ENCODE measurements at places on chromosomes 5 and 9. TPM values are rescaled to one million over a fixed set of nuclear protein-coding genes. Genes with fewer than 3 reads are reported as not detected.
A peak's percentile ranks its signal among the peaks of the same experiment; 100 is the strongest.

NIPAL4 gene
- total RNA-seq, result 10.1 TPM

IER5L gene
- 1.6 TPM for total RNA-seq

ROPN1L gene
- not detected for total RNA-seq

FGF1 gene
- not detected for total RNA-seq

TMEM215 gene
- not detected for total RNA-seq

PDE6A gene
- not detected for total RNA-seq

SHB gene
- 1.2 TPM for total RNA-seq

ACTBL2 gene
- not detected for total RNA-seq

LRRC26 gene
- not detected for total RNA-seq

MSMP gene
- 0.45 TPM for total RNA-seq

FOXI1 gene
- total RNA-seq, result not detected

QRFP gene
- not detected for total RNA-seq

CRHBP gene
- 0.38 TPM for total RNA-seq

JAKMIP2 gene
- 0.17 TPM for total RNA-seq

PCDHGA12 gene
- total RNA-seq, result not detected

ZFP2 gene
- total RNA-seq, result 0.26 TPM

CNTNAP3 gene
- not detected for total RNA-seq

DNA sequence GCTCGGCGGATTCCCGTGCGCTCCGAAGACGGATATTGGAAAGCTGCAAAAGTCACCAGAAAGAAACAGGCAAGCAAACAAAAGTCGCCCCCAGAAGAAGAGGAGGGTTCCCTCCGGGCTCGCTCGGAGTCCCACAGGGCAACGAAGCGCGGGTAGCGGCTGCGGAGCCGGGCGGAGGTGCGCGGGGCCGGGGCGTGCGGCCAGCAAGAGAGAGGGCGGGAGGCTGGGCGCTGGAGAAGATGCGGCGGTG lies at the start of gene FBN2:
Gene FBN2 (minus strand): TSS at position 246 of the 250 bp plus-strand sequence. CDS start 642 bp downstream, outside the sequence.
- DNase-seq, result no peak

GRCh38 chr5:174688441-174689354 lies 35.7 kb upstream of the MSX2 start:
- no peak for DNase-seq

- DNase-seq, result no peak
These were observed 103.8 kb downstream of the MAP1B start for GRCh38 chr5:72210888-72211678.

- DNase-seq, result peak; percentile 28
These were observed 498 bp downstream of the ZNF367 start for GRCh38 chr9:96417661-96418082.

GRCh38 chr9:16597136-16597535 lies 273.3 kb downstream of the BNC2 start:
- no peak for DNase-seq

DNA sequence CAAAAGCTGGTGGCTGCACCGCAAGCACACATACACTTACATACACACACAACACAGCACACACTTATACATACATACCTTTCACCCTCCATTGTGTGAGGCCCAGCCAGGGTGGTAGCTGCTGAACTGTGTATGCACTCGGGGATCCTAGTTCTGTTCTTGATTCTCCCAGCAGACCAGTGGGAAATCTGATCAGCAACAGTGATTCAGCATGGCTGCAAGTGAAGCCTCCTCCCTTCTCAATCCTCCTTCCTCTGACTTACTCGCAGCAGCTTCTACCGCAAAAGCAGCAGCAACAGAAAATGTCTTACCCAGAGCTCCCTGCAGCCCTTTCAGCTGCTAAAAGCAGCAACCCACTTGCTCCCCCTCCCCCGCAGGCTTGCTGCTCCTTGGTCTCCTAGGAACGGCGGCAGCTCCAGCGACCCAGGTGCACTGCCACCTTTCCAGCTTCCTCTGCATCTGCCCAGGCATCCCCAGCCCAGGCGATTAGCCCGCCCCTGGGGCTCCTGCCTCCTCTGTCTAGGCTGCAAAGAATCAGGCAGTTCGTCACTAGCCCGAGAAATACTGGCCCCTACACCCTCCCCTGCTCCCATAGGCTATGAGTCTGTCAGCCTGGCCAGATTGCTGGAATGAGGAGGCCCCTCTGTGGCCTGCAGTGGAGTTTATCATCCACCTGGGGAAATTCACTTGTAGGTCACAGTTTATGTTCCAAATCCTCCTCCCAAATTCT lies at the start of gene KLHL3:
Gene KLHL3 (minus strand): TSS at position 535 of the 730 bp plus-strand sequence. CDS start 443 bp downstream, at position 92.
- DNase-seq, result peak; percentile 53

DNA sequence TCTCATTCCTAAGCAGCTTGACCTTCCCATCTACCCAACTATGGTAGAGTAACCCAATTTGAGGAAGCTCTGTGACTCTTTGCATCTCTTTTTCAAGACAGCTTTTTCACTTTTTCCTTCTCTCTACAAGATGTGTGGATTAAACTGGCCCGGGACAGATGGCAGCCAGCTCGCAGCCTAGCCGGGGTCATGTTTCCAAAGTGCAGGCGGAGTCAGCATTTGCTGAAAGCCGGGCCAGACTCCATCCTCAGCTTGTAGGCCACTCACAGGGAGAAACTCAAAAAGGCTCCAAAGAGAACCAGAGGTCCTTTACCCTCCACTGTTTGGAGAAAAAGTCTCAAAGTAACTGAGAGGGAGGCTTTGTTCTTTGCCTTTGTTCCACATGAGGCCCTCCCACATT lies 286.8 kb upstream of the PANK3 start:
- DNase-seq, result no peak

DNA sequence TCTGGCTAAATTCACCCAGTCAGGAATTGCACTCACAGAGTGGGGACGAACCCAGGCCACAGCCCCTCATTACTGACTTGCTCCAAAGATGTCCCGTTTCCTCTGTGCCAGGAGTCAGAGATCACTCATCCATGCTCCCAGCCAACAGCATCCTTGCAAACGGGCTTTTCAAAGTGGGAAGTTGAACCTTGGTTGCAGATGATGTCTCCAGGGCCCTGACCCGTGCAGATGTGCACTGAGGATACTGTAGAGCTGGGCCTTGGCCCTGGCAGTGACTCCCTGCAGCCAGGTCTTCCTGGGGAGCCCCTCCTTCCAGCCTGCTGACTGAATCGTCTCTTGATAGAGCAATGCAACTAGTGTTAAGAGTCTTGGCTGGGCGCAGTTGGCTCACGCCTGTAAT lies 22.3 kb downstream of the TCF7 start:
- DNase-seq, result peak; percentile 20

- no peak for DNase-seq
These were observed 54.4 kb downstream of the IRX2 start for GRCh38 chr5:2697041-2697440.

DNA sequence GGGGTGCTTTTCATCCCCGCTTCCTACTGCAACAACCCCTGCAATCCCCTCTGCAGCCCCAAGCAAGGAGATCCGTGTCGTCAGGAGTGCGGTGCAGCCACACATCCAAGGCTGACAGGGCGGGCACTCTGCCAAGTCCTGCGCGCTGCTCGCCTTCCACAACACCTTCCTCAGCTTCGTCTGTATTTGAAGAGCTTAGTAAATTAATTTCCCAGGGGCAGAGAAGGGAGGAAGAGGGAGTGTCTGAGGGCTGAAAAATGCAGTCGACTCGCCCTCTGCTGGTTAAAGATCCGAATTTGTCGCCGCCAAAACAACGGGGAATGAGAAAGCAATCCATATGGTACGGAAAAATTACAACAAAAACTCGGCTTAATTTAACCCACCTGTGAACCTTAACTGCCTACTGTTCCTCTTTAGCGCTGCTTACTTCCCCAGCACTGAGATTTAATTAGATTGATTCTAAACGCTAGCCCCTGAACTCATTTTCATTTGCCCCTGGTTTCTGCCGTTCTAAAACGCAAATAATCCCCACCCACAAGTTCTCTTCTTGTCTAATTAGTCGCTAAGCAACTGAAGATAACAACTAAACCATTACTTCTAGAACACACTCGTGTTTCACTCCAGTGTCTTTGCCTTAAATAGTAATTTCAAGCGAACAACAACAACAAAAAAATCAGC lies 10.9 kb upstream of the PCDHB1 start:
- DNase-seq, result peak; percentile 9

- no peak for DNase-seq
These were observed 1.4 kb downstream of the DBH start for GRCh38 chr9:133637451-133638055.

DNA sequence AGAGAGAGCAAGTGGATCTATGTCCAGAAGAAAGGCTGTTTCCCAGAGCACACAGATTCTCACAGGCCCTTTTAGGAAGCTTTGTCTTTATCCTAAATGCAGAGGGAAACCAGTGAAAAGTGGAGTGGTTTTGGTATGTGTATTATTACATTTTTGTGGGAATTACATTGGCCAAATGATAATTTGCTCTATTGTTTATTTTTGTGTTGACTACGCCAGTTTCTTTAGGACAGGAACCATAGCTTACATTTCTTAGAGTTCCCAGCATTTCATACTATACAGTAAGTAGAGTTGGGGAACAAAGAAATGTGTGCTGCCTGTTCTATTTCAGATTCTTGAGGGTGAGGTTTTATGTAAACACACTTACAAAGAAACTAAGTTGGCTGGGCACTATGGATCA lies 29.4 kb upstream of the SPATA31D4 start:
- no peak for DNase-seq

DNA sequence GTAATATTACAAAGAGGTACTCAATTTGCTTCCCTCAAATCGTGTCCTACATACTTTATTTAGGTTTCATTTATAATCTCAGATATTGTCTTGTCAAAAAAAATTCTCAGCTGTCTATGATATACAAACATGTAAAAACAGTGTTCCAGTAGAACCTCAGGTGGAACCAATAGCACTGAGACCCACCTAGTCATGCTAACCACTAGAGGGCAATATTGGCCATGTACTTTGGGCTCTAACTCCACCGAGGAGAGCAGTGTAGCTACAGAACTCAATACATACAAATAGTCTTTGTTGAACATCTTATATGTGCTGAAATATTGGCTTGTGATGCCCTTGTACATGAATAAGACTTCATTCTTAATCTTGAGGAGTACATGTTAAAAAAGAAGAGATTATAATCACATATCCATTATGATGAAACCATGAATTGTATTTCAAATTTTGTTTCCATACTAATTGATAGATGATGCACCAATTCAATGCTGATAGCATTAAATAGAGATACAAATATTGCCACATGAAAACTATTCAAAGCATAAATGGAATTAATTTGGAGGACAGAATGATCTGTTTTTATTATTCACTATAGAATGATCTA lies 71.2 kb upstream of the CNTLN start:
- DNase-seq, result peak; percentile 6

DNA sequence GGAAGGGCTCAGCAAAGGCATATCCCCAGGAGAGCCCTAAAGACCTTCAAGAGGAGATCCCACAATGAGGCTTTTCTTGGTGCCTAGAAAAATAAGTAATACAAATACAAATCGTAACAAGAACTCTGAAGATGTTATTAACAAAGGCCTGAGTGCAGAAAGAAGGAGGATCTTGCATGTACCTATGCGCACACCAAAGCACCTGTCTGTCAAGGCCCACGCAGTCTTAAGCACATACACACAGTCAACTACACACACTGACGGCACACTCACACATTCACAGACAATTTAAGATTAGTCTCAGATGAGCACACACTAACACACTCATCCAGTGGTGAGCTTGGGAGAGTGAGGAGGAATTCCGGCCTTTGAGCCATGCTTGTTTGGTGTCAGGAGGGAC lies 38.5 kb downstream of the JADE2 start:
- DNase-seq, result no peak

- no peak for DNase-seq
These were observed 91.3 kb upstream of the ADAMTS2 start for GRCh38 chr5:179436321-179437122.

DNA sequence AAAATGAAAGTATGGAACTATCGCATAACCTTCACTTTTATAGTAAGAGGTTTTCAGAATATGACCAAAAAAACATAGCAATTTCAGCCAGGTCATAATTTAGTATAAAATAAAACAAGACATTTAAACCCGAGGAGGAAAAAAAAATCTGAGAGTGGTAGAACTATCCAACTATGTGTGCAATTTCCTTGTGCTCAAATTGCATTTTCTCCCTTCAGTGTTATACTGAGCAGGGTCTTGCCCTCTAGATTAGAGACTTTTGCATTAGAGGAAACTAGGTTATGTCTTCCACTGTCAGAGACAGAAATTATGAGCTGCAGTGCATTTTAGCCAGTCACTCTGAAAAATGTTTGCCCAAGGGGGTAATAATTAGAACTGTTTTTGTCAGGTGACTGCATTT lies 330.6 kb downstream of the NR2F1-AS1 start:
- no peak for DNase-seq

- no peak for DNase-seq
These were observed 244.3 kb upstream of the ZNF608 start for GRCh38 chr5:124990723-124991122.

DNA sequence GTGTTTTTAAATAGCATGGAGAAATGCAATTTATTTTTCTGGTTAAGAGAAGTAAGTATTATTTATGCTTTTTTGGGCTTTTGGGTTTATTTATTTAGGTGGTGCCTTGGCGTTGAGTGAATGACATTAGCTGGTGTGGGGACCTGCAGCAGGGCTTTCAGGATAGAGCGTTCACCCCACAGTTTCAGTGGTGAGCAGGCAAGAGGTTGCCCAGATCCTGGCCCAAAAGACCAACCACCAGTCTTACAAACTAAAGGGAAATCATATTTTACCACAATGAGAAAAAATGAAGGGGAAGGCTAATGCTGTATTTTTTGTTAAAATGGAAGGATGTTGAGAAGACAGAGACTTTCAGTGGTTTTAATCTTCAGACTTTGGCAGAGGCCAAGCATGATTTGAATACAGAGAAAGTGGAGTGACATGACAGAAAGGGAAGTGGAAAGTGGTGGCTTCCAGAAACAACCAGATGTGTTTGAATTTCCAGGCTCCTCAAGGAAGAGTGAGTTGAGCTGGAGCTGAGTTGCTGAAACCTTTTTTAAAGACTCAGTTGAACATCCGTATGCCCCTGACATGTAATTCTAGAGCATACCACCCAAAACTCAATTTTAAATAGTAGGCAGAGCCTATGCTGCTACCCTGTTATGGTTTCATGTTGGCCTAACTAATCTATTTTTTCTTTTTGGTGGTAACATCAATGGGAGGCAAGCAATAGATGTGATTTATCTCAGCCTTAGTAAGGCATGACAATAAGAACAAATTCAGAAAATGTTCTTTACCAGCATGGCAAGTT lies 94.8 kb downstream of the AOPEP start:
- no peak for DNase-seq

GRCh38 chr9:4242239-4242638 lies 57.6 kb downstream of the GLIS3 start:
- no peak for DNase-seq

All from activated naive CD4-positive, alpha-beta T cell treated with anti-CD3 and anti-CD28 coated beads for 36 hours (primary cell).